ENCODE measurements at places on chromosomes 4 and X.

DNA sequence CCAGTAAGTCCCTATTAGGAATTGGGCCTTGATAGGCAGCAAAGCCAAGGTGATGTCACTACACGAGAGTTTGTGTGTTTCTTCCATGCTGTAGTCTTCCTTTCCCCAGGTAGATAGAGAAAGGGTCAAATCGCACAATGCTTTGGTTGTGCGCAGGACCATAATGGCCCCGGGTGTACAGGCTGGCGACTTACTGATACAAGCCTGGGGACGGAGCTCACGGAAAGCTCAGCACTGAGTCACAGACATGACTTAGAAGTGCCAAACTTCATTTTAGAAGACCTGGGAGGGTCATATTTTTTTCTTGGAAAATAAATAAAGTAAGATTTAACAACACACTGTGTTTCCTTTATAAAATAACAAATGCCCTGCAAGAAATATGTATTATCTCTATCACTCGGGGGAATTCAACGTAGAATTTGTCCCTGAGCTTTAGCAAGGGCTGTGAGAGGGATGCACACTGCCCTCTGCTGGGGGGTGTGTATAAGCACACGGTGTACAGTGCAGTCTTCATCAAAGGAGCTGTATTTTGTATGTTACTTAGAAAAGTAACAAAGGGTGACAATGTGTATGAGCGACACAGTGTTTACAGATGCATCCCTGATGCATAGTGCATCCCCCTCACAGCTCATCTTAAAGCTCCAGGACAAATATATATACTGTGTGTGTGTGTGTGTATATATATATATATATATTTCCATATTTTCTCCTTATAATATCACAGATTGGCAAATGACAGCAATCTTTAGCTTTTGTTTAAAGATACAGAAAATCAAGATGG, 254.5 kb upstream of the VEGFC start:
- peak; percentile 74 for DNase-seq

GRCh38 chrX:148228521-148228920, 247.4 kb downstream of the FMR1NB start:
- DNase-seq, result no peak

GRCh38 chr4:65007841-65008439, 598.7 kb upstream of the TECRL start:
- peak; percentile 42 for DNase-seq

DNA sequence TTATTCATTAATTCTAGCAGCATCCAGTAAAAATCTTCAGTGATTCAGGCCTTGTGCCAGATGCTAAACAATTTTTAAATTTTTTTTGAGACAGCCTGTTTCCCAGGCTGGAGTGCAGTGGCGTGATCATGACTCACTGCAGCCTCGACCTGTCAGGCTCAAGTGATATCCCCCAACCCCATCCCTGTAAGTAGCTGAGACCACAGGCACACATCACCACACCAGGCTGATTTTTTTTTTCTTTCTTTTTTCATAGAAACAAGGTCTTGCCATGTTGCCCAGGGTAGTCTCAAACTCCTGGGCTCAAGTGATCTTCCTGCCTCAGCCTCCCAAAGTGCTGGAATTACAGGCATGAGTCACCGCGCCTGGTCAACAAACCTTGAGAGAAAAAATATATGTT, 705.5 kb downstream of the ARAP2 start:
- peak; percentile 75 for DNase-seq

GRCh38 chrX:23509256-23509655, 158.0 kb upstream of the PRDX4 start:
- DNase-seq, result no peak
